A549 treated with dexamethasone at 1 μM for 4 hours (cell line): ENCODE measurements at places on chromosomes 12 and 14. TPM values are rescaled to one million over a fixed set of nuclear protein-coding genes. Genes with fewer than 3 reads are reported as not detected.

Gene SLC41A2
- total RNA-seq, result 17.2 to 33.5 TPM (median 30.2 TPM) in 5 replicates

Gene PLEKHD1
- 0.01 to 0.03 TPM (median 0.02 TPM) in 4 of 5 replicates, not detected in the other for total RNA-seq

Gene NACA
- 1,389 to 2,133 TPM (median 1,421 TPM) in 5 replicates for total RNA-seq

Gene ASB2
- 0.32 to 0.76 TPM (median 0.38 TPM) in 5 replicates for total RNA-seq

Gene OASL
- 1.2 to 2.6 TPM (median 2.1 TPM) in 5 replicates for total RNA-seq

Gene GXYLT1
- total RNA-seq, result 11.3 to 16.3 TPM (median 14.4 TPM) in 5 replicates

Gene TMEM229B
- 0.13 to 0.24 TPM (median 0.21 TPM) in 5 replicates for total RNA-seq

Gene SLC7A8
- total RNA-seq, result 2.1 to 3.2 TPM (median 2.8 TPM) in 5 replicates

Gene MIP
- total RNA-seq, result 0.15 TPM in 1 of 5 replicates, not detected in the others

Gene POTEM
- not detected in 5 replicates for total RNA-seq

Gene REP15
- 0.28 to 0.62 TPM (median 0.40 TPM) in 5 replicates for total RNA-seq

Gene CCDC63
- 0.09 TPM in 1 of 5 replicates, not detected in the others for total RNA-seq

Gene WNT5B
- 2.0 to 3.6 TPM (median 2.8 TPM) in 5 replicates for total RNA-seq

Gene LAG3
- 0.56 to 1.7 TPM (median 1.3 TPM) in 5 replicates for total RNA-seq
